H54 (cell line): ENCODE measurements at places on chromosomes 7 and 10.
A peak's percentile ranks its signal among the peaks of the same experiment; 100 is the strongest.

- no peak for DNase-seq
These were observed 147.9 kb downstream of the PARD3 start for GRCh38 chr10:34667177-34667576.

DNA sequence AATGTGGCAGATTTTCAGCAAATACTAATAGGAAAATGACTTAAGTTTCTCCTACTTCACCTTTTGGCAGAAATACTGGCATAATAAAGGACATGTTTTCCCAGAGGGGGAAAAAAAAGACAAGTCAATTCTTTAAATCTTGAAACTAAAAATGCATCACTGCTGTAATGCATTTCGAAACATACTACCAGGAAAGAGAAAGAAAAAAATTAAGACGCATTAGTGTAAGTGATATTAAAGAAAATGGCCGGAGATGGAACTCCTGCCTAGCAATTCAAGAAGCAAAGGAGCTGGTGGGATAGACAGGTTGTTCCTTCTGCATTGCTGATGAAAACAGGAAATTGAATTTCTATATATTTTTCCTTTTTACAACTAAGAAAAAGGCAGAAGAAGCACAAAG is 3.2 kb downstream of the ACTR1A start:
- no peak for DNase-seq

GRCh38 chr7:13017333-13017857 is 330.0 kb downstream of the ARL4A start:
- DNase-seq, result peak; percentile 51

- no peak for DNase-seq
These were observed 96.9 kb downstream of the KIAA1217 start for GRCh38 chr10:24305551-24306506.

DNA sequence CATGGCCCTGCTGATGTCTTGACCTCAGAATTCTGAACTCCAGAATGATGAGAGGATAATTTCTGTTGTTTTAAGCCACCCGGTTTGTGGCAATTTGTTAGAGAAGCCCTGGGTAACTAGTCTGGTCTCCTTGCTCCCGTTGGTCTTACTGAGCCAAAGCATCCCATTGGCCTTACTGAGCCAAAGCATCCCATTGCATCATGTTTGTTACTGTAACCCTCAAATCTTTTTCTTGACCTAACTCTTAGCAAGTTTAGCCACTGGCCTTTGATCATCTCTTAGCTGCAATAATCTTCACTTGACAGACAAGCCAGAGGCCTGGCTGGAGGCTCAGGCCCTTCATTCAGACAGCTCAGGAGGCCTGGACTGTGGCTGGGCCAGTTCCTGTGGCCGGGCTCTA is 21.8 kb downstream of the TBXAS1 start:
- no peak for DNase-seq

DNA sequence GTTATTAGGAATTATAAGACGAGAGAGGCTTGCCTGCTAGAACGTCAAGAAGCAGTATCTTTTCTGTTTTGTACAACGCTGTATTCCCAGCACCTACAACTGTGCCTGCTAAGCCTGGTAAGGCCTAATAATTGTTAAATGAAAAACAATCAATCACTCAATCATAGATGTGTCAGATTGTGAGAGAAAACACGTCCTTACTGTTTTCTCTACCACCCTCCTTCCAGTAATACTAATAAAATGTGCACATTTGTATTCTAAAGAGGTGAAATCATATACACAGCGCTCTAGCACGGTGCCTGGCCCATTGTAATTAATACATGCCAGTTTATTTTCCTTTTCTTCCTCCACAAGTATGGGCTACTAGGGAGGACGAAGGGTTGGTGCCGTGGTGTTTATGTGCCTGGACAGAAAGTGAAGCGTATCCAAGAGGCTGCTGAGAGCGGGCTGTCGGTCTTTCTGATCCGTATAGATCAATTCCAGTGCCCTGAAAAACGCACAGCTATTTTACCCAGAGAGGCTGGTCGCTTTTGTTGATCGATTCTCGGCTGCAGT is 1.5 kb upstream of the AUTS2 start:
- DNase-seq, result no peak

GRCh38 chr10:61047081-61047480 is 103.1 kb upstream of the RHOBTB1 start:
- DNase-seq, result no peak

DNA sequence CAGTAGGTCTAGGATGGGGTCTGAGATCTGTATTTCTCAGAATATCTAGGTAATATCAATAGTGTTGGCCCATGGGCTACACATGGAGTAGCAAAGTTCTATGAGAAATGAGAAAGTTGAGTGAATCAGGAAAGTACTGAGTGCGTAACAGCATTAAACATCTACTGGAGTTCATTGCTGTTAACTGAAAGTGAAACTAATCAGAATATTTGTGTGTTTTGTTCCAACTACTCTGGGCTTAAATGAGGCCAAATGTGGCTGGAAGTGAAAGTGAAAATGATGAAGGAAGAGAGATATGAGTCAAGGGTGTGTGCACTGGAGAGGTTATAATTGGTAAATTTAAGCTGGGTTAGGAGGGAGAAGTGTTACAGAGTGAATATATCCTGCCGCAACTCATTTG is 46.5 kb downstream of the TMEM106B start:
- no peak for DNase-seq
